ENCODE measurements at places on chromosomes 12 and 14.

GRCh38 chr14:23631234-23631633 is 4.9 kb upstream of the DHRS2 start:
- DNase-seq, result no peak

GRCh38 chr12:97127061-97127460 is 220.0 kb downstream of the NEDD1 start:
- no peak for DNase-seq

DNA sequence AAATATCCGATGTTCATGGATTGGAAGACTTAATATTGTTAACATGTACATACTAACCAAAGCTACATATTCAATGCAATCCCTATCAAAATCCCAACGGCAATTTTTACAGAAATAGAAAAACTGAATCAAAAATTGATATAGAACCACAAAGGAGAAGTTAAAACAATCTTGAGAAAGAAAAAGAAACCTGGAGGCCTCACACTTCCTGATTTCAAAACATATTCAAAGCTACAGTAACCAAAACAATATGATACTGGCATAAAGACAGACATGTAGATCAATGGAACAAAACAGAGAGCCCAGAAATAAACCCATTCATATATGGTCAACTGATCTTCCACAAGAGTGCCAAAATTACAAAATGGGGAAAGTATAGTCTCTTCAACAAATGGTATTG is 5.4 kb upstream of the PELI2 start:
- no peak for DNase-seq

- no peak for DNase-seq
Measured at GRCh38 chr14:100747736-100748135, 21.0 kb downstream of the DLK1 start.

- no peak for DNase-seq
Measured at GRCh38 chr12:107635139-107635538, 50.5 kb upstream of the PWP1 start.

DNA sequence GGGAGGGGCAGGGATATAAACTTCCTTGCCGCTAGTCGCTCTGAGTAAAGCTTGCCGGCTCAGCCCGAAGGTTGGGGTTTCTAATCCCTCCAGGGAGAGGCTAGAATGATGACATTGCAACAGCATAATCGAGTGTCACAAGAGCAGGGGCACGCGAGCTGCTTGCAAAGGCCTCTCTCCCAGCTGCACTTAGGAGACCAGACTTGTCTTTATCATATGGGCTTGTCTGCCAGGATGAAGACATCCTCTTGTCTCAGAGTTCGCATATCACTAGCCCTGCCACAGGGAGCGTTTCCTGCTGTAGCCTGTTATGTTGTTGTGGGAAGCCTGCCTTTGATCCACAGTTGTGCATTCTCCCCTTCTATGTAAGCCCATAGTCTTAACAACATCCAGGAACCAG is 180.0 kb downstream of the ESR2 start:
- no peak for DNase-seq

GRCh38 chr14:58276208-58276607 is 22.1 kb upstream of the ARID4A start:
- no peak for DNase-seq

GRCh38 chr12:110157539-110157938 is 33.4 kb downstream of the IFT81 start:
- DNase-seq, result no peak

DNA sequence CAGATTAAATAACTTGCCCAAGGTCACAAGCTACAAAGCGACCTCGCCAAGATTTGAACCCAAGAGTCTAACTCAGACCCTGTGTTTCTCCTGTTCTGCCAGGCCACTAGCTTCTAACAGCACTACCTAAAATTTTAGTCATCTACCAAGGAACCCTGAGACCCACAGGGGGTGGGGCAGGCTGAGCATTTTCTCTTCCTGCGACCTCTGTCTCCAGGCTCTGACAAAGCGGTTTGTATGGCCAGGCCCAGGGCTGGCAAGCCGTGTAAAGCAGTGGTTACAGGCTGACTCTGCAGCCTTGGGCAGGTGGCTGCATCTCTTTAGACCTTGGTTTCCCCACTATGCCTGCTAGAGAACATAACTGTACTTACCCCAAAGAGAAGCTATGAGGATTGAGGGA is 5.3 kb downstream of the VDR start:
- no peak for DNase-seq

GRCh38 chr14:91971188-91971778 is 23.8 kb upstream of the FBLN5 start:
- no peak for DNase-seq

GRCh38 chr12:4270831-4271716 is 2.5 kb upstream of the CCND2 start:
- no peak for DNase-seq

GRCh38 chr12:58069268-58069963 is 128.0 kb downstream of the ATP23 start:
- no peak for DNase-seq

- no peak for DNase-seq
Measured at GRCh38 chr14:91975763-91976162, 28.3 kb upstream of the FBLN5 start.

DNA sequence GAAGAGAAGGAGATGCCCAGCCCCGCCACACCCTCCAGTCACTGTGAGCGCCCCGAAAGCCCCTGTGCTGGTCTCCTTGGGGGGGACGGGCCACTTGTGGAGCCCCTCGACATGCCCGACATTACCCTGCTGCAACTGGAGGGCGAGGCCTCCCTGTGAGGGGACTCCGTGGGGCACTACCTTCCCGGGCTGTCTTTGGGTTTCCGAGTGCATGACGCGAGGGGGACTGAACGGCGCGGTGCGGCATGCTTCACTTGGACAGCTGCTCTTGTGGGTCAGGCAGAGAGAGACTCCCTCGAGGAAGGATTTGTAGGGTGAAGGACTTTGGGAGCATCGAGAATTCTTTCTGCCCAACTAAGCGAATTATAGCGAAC is 1.1 kb downstream of the CCDC184 start:
- DNase-seq, result no peak

- no peak for DNase-seq
Measured at GRCh38 chr14:46573498-46573897, 78.1 kb downstream of the RPL10L start.

DNA sequence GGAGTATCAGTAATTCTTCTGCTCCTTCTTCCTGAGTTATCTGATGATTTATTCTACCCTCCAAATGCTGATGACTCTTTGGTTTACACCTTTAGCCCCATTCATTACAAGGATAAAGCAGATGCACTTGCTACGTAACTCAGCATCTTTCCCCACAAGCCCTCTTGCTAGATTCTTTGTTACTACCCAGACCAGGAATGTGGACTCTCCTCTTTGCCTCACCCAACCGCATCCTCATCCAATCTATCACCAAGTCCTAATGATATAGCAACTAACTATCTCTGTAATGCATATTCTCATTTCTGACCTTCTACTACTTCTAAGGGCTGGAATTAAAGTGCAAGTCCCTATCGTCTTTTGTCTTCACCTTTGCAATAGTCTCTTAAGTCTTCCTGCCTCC is 9.2 kb downstream of the KRT1 start:
- no peak for DNase-seq

- DNase-seq, result no peak
Measured at GRCh38 chr14:68770051-68770450, 22.8 kb downstream of the ZFP36L1 start.

GRCh38 chr14:98594156-98594555 is 677.8 kb downstream of the BCL11B start:
- no peak for DNase-seq
